NCI-H2029 (cell line): ENCODE measurements at places on chromosomes 6 and 20.

DNA sequence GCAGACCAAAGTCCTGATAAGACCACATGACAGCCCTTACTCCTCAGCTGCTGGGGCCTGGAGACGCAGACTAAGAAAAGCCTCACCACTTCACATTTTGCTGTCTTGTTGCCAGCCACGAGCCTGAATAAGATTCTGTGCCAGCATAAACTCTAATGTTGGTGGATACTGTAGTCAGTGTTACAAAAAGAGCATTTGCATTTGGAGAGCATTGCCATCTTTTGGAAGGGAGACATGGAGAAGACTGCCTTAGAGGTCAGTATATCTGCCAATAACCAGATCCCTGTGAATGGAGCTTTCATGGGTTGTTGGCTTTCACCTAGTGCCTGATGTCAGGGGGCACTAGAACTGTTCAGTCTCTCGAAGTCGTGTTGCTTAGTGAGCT is 315.2 kb downstream of the ZFAND3 start:
- DNase-seq = no peak

- DNase-seq = no peak
Observed at GRCh38 chr6:108118810-108119768, 44.5 kb upstream of the OSTM1 start.

- DNase-seq = no peak
Observed at GRCh38 chr6:35698858-35699257, 10.1 kb upstream of the FKBP5 start.

GRCh38 chr6:106468935-106469334 is 108.4 kb downstream of the CRYBG1 start:
- no peak for DNase-seq

DNA sequence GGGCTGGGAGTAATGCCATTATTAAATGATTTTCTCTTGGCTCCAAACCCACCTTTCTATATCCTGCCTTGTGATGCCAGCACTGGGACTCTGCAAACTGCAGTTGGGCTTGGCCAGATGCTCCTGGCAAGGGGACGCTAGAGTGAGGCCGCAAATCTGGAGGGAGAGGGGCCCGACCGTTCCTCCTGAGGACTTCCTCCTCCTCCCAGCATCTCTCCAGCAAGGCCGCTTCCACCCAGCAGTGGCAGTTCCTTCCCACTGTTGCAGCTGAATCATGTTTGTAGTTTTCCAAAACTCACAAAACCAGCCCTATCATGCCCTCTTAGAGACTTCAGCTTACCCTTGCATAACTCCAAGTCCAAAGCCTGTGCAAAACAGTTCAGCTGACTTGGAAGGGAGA is 244.4 kb downstream of the FOXA2 start:
- no peak for DNase-seq

DNA sequence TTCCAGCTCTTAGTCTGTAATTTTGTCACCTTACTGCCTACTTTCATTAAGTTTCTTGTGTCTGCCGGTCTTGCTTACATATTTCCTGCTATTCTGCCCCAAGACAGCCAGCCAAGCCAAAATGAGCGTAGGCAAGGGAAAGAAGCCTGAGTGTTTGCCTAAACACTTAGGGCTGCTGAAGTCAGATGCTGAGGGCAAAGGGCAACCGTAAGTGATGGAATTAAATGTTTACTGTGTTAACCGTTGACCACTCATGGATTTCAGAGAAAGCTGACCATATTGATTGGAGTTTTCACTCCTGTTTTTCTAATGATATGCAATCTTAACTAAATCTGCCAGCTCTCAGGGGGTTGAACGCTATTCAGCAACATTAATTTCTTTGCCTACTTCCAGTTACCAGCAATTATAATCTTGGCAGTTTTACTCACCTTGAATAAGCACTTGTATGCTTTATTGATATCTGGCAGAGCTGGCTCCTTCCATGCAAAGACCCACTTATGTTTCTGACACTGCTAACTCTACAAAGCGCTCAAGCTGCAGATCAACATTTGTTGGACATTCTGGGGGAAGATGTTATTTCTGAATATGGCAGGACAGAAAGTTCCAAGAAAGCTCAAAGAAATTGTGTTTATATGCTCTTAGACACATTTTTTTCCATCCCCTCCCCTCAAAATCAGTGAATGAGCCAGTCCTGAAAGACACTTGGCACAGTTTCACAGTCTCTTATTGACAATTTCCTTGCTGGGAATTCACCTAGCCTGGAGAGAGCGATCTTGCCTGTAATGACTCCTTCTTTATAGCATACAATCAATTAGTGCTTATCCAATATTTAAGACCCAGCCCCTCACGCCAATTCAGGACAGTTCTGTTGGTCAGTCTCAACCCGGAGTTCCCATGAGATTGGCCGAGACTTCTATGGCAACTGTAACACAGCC is 183.8 kb downstream of the PLCB1 start:
- peak; percentile 57 for DNase-seq

DNA sequence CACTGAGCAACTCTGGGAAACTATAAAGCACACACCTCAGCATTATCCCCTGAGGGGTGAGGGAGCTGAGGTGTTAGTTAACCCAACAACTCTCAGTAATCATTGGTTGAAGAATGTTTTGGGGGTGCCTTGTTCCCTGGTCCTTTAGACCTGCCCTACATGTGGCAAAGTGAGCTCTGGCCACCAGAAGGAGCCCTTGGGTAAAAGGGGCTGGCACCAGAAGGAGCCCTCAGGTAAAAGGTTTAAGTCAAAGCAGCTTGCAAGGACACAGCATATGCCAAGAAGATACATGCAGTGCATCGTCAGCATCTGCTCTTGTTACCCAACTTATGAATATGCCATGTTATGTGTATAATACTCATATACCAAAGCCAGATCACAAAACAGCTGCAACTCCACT is 1081.7 kb downstream of the KIF16B start:
- no peak for DNase-seq

DNA sequence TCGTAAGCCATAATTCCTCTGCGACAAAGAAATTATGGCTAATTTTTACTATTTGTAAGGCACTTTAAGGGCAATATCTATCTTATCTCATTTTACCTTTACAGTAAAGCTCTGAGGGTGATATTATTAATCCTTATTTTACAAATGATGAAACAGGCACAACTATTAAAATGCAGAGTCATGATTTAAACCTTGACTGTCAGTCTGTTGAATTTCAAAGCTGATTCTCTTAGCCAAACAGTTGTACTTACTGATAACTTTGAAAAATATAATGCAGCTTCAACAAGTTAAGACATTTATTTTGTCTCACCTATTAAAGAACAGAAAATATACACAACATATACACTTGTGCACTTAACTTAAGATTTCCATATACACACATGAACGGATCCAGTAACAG is 88.2 kb downstream of the SMPDL3A start:
- DNase-seq = no peak

DNA sequence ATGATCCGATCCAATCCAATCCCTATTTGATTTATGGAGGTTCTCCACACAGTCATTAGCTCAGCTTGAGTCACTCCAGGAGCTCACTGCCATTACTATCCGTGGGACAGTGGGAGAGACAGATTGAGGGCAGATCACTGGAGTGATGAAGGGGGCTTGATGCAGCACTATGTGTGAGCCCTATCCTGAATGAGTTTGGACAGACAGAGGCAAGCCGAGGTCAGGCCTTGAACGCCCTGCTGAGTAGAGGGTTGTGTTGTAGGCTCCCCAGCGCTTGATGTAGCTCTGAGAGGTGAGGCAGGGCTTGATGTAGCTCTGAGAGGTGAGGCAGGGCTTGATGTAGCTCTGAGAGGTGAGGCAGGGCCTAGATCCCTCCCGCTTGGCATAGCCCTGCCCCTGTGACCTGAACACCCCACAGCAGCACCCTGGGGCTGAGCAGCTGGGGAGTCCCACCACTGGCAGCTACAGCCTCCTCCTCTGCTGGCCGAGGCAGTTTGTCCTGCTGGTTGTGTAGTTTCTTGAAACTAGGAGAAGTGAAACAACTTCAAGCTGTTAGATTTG is 58.7 kb downstream of the ZFAND3 start:
- no peak for DNase-seq
